ENCODE measurements at places on chromosomes 7 and 10.
A peak's percentile ranks its signal among the peaks of the same experiment; 100 is the strongest.

DNA sequence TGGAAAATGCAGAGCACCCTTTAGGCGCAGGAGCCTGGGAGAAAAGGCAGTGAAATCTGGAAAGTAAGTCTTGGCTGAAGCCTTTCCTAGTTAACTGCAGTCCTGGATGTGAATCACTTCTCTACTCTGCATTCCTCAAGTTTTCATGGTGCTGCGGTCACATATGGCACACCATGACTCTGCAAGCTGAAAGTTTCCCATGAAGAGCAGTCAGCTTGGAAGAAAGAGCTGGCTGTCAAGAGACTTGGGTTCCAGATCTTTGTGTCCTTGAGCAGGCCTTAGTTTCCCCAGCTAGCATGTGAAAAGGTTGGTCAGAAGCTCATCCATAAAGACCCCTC is 548.3 kb downstream of the SORCS3 start:
- DNase-seq, result no peak

GRCh38 chr7:28065721-28066285 is 114.8 kb downstream of the JAZF1 start:
- DNase-seq, result no peak

GRCh38 chr10:84342584-84342983 is 14.2 kb downstream of the CCSER2 start:
- no peak for DNase-seq

GRCh38 chr10:128070161-128070560 is 56.1 kb downstream of the MKI67 start:
- no peak for DNase-seq

GRCh38 chr7:135795846-135796570 is 47.4 kb upstream of the FAM180A start:
- DNase-seq, result no peak

DNA sequence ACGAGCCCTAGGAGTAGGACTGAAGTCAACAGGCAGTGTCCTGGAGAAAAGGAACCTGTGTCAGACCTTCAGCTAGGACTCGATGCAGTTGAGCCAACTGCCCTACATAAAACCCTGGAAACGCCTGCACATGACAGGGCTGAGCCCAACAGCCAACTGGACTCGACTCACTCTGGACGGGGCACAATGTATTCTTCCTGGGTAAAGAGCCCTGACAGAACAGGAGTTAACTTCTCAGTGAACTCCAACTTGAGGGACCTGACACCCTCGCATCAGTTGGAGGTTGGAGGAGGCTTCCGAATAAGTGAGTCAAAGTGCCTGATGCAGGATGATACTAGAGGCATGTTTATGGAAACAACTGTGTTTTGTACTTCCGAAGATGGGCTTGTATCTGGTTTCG is 93.5 kb downstream of the KMT2E start:
- DNase-seq, result no peak

GRCh38 chr10:44674536-44675386 is 236.4 kb upstream of the TMEM72 start:
- no peak for DNase-seq

- DNase-seq, result no peak
Observed at GRCh38 chr7:133931053-133931452, 196.1 kb upstream of the LRGUK start.

- DNase-seq, result peak; percentile 7
Observed at GRCh38 chr7:26365077-26365900, 73.6 kb downstream of the SNX10 start.

DNA sequence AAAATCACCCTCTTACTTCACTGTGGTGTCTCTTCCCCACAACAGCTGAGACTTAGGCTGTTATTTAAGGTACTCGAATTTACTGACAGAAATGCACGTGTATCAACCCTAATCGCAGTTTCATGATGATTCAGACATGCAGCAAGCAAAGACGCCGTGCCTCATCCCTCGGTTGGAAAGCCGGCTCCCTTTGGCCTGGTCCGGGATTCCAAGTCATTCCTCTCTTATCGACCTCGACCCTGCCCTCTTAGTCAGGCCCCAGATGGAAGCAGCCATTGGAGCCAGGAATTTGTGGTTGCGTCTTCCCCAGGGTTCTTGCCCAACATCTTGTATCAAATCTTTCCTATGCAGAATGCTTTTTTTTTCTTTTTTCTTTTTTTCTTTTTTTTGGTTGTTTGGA is 229.5 kb downstream of the GATA3 start:
- DNase-seq, result no peak

DNA sequence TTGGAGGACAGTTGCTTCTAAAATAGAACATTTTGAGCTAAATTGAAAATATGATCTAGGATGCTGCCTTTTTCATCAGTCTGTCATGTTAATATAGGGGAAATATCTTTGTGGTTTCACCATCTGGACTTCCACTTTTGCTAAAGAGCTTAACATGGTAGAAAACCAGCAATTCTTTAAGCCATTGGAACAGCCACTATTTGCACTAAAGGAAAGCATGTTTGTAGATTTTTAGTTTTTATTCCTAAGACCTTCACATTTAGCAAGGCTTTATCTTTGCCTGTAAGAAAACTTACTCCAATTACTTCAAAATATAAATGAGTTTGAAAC is 291.0 kb downstream of the RNLS start:
- DNase-seq, result no peak

GRCh38 chr10:102009801-102010425 is 46.1 kb downstream of the ARMH3 start:
- DNase-seq, result no peak

DNA sequence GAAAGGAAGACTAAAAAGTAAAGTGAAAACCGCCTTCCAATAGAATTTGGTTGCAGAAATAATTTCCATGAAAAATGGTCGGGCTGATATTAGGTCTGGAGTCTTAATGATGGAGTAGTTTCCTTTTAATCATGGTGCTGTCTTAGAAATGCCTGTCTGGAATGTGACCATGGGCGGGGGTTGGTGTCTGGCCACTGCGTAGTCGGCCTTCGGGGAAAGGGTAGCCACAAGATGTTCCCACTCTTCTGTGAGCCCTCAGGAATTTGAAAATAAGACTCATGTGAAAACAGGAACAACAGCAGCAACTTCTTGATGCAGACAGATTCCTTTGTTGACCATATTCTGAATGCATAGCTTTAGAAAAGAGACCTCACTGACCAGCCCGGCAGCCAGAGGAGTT is 176.8 kb downstream of the KIAA1217 start:
- no peak for DNase-seq

GRCh38 chr7:158753900-158754299 is 49.3 kb upstream of the NCAPG2 start:
- DNase-seq, result no peak

DNA sequence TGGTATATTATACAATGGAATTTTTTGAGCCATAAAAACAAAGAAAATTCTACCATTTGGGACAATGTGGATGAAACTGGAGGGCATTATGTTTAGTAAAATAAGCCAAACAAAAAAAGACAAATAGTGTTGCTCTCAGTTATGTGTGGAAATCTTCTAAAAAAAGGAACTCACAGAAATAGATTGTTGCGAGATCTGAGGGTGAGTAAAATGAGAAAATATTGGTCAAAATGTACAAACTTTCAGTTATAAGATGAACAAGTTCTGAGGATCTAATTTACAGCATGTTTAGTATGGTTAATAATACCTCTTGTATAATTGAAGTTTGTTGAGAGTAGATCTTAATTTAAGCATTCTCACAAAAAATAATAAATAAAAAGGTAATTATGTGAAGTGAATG is 291.2 kb downstream of the KIF20B start:
- DNase-seq, result no peak

GRCh38 chr10:67115972-67116371 is 190.1 kb downstream of the LRRTM3 start:
- no peak for DNase-seq

DNA sequence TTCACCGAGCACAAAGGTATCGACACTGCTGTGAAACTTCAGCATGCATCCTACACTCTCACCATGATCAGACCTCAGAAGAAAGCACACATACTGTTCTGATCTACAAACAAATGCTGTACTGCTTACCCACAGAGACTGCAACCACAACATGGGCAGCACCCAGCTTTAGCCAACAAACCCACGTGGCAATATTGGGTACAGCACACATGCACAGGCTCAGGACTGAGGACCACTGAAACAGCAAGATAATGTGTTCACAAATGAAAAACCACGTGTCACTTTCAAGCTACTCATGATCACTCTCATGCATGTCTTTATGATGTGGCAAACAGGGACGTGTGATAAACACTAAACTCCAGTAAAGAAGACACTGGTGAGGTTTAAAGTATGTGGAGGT is 119.3 kb upstream of the PTN start:
- no peak for DNase-seq

- no peak for DNase-seq
Observed at GRCh38 chr10:110523736-110524135, 26.0 kb downstream of the DUSP5 start.

GRCh38 chr7:137390076-137390475 is 46.5 kb upstream of the PTN start:
- DNase-seq, result no peak

DNA sequence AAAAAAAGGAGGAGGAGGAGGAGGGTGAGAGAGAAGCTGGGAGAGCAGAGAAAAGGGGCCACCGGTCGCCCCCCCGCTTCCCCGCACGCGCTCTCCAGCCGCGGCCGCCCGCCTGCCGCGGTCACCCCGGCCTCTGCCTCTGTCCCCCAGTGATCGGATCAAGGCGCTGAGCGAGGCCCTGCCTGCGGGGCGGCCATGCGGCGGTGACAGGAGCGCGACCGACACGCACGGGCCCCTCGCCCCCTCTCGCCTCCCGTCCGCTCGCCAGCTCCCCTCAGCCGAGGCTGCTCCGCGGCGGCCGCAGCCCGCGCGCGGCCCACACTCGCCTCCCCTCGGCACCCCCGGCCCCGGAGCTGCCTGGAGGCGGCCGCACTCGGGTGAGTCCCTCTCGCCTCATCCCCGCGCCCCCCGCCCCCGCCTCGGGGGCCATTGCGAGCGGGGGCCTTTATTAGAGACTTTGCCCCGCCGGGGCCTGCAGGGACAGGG is at the start of gene GTF2I:
GTF2I (plus strand) TSS at position 27 of the 486 bp plus-strand sequence. CDS start 31,411 bp downstream, outside the sequence.
- peak; percentile 58 for DNase-seq

DNA sequence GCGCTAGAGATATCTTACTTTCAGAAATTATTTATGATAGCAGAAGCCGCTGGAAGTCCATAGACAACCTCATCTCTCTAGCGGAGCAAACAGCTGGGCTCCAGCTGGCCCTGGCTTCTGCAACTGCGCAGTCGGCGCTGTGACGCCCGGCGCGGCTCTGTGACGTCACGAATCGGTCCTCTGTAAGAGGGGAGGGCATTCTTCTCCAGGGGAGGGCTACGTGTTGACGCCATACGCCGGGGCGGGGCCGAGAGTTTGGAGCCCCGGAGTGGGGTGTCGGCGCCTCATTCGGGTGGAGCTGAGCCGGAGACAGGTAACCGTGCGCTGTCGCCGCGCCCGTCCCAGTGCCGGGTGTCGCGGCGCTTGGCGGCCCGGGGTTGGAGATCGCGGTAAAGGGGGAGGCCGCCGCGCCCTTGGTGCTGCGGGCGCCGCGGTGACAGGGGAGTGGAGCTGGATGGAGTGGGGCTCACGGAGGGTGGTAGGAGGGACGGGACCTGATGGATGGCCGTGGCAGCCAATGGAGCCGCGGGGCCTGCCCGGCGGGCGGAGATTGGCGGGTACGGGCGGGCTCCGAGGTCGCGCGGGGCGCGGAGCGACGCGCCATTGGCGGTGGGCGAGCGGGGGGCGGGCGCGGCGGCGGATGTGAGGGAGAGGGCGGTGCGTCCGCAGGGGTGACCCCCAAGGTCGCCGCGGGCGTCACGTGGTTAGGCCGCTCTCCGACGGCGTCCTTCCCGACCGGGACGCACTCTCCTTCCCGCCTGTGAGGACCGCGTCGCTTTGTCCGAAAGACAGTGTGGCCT is at the start of gene OGDH:
OGDH (plus strand) TSS at position 287 of the 800 bp plus-strand sequence. CDS start 17,717 bp downstream, outside the sequence.
- peak; percentile 99 for DNase-seq

GRCh38 chr10:30967650-30968410 is 63.8 kb downstream of the ZNF438 start:
- no peak for DNase-seq

GRCh38 chr10:34859170-34859569 is 44.1 kb upstream of the PARD3 start:
- DNase-seq, result no peak

- no peak for DNase-seq
Observed at GRCh38 chr7:130141884-130142653, 63.1 kb downstream of the TMEM209 start.

GRCh38 chr10:121633056-121633455 is 34.8 kb upstream of the FGFR2 start:
- no peak for DNase-seq

GRCh38 chr10:58269782-58270290 is 874 bp downstream of the CISD1 start:
- no peak for DNase-seq

DNA sequence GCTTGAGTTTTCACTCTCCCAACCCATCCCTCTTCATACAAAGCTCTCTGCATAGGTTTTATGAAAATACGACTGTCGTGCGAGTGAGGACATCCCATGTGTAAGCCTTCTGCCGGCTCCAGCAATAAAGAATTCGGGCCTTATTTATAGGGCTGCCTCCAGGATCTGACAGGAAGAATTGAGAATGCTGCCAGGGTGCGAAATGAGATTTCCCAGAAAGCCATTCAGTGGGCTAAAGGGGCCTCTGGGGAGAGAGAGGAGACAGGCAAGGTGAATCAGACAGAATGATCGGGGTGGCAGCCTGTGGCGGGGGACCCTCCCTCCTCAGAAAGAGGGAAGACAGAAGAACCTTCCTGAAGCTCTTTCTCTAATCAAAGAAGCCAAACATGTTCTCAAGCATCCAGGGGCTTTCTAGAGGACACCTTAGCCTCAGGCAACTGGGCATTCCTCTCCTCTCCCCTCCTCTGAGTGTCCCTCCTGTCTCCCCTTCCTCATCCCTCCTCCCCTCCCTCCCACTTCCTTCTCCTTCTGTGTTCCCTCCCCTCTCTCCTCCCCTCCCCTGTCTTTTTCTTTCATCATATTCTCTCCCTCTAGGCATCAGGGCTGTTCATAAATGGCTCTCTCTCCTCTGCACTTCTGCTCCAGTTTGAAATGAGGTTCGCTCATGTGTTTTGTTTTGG is 410.9 kb downstream of the TYW1 start:
- no peak for DNase-seq

- no peak for DNase-seq
Observed at GRCh38 chr7:149815661-149816266, 22.4 kb upstream of the ZNF862 start.

DNA sequence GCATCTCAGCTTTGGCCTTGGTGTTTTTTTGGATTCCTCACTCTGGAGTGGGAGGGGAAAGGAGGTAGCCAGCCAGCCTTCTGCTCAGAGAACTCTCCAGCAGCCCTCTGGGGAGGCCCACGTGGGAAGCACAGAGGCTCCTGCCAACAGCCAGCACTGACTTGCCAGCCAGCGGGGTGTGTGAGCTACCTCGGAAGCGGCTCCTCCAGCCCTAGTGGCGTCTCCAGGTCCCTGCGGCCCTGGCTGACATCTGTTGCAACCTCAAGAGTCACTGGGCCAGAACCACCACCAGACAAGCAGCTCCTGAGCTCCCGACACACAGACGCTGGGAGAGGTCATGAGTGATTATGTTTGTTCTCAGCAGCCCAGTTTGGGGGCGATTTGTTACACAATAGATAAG is 180.2 kb upstream of the FZD8 start:
- no peak for DNase-seq
